ENCODE measurements at places on chromosomes 11 and 22. TPM values are rescaled to one million over a fixed set of nuclear protein-coding genes. Genes with fewer than 3 reads are reported as not detected.

DDI1 gene
- total RNA-seq, result not detected

MPPED2 gene
- not detected for total RNA-seq

C1QTNF4 gene
- 0.37 TPM for total RNA-seq

BSCL2 gene
- 56.7 TPM for total RNA-seq

ANO1 gene
- not detected for total RNA-seq

NCAM1 gene
- total RNA-seq, result 1.9 TPM

CST6 gene
- not detected for total RNA-seq

PRDX5 gene
- total RNA-seq, result 217 TPM

BCL2L13 gene
- 58.3 TPM for total RNA-seq

TOLLIP gene
- total RNA-seq, result 71.6 TPM

Measured in osteocyte (in vitro differentiated cells).